Thoracic aorta (tissue), 2 donors: ENCODE measurements at places on chromosomes 7 and 10. TPM values are rescaled to one million over a fixed set of nuclear protein-coding genes. Genes with fewer than 3 reads are reported as not detected.

DNA sequence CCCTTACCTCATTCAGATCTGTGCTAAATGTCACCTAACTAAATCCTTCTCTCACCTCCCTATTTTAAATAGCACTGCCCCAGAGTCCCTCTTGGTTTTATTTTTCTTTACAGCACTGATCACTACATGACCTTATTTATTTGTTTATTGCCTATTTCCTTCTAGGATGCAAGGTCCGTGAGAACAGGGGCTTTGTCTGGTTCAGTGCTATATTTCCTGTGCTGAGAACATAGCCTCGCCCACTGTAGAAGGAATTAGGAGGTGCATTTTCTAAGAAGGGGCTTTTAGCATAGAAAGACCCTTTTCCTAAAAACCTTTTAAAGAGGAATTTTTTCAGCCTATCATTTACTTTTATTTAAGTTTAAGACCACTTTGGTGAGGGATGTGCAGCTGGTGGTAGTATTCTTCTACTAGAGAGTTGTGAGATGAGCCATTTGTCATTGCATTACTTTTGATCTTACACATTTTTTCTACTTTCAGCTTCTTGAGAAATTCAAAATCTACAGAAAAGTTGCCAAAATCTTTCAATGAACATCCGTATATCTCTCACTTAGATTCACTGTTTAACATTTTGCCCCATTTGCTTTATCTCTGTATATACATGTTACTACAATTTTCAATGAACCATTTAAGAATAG, 13.5 kb upstream of the PCGF5 start:
- no peaks in the 10 kb centered on the region for H3K27me3 ChIP-seq
- no peak overlapping the region for H3K27ac ChIP-seq
- no peak for DNase-seq

GRCh38 chr10:35058134-35058533, 32.0 kb downstream of the CUL2 start:
- H3K36me3 ChIP-seq: peaks cover 9% of the 10 kb centered on the region
- H3K4me3 ChIP-seq: no peak overlapping the region
- H3K4me1 ChIP-seq: no peaks in the 10 kb centered on the region

The OPN1SW gene
- total RNA-seq: not detected

The ATP6V1F gene
- 96.0 TPM for total RNA-seq

The CXCL12 gene
- 169 TPM for total RNA-seq

The CCAR1 gene
- 86.9 TPM for total RNA-seq

- no peaks in the 10 kb centered on the region for H3K27me3 ChIP-seq
- H3K4me1 ChIP-seq: peaks cover 59% of the 10 kb centered on the region
- H3K36me3 ChIP-seq: no peaks in the 10 kb centered on the region
- H3K4me3 ChIP-seq: peak overlapping the region; percentile 98
Observed at GRCh38 chr7:35802102-35802466, 1.2 kb downstream of the SEPTIN7 start.

DNA sequence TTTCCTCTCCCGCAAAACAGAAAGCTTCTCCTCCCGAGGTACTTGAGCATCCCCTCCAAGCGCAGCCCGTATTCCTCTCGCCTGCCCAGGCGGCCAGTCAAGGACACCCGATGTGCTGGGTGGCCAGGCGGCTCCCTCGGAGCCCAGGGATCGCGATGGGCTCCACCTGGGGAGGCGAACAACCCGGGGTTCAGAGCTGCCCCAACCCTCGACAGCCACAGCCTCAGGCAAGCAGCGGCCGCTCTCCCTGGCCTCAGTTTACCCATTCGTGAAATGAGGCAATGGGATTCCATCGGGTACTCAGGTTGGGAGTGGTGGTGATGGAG, 147.4 kb downstream of the CYP26A1 start:
- no peaks in the 10 kb centered on the region for H3K4me1 ChIP-seq
- DNase-seq: no peak
- H3K36me3 ChIP-seq: no peaks in the 10 kb centered on the region
- no peaks in the 10 kb centered on the region for H3K27me3 ChIP-seq
- no peak overlapping the region for H3K27ac ChIP-seq

The ASB4 gene
- total RNA-seq: 0.14 TPM

The MYL10 gene
- not detected for total RNA-seq

- H3K27me3 ChIP-seq: no peaks in the 10 kb centered on the region
- H3K36me3 ChIP-seq: no peaks in the 10 kb centered on the region
- peaks cover 14% of the 10 kb centered on the region for H3K4me1 ChIP-seq
- H3K27ac ChIP-seq: peak overlapping the region; percentile 88
Observed at GRCh38 chr10:10796061-10796773, 221.5 kb upstream of the CELF2 start.

The SPDYE6 gene
- total RNA-seq: not detected

GRCh38 chr10:77604063-77604462, 33.5 kb downstream of the KCNMA1 start:
- H3K36me3 ChIP-seq: no peaks in the 10 kb centered on the region
- no peak overlapping the region for H3K27ac ChIP-seq
- H3K4me3 ChIP-seq: no peak overlapping the region
- no peak for DNase-seq

DNA sequence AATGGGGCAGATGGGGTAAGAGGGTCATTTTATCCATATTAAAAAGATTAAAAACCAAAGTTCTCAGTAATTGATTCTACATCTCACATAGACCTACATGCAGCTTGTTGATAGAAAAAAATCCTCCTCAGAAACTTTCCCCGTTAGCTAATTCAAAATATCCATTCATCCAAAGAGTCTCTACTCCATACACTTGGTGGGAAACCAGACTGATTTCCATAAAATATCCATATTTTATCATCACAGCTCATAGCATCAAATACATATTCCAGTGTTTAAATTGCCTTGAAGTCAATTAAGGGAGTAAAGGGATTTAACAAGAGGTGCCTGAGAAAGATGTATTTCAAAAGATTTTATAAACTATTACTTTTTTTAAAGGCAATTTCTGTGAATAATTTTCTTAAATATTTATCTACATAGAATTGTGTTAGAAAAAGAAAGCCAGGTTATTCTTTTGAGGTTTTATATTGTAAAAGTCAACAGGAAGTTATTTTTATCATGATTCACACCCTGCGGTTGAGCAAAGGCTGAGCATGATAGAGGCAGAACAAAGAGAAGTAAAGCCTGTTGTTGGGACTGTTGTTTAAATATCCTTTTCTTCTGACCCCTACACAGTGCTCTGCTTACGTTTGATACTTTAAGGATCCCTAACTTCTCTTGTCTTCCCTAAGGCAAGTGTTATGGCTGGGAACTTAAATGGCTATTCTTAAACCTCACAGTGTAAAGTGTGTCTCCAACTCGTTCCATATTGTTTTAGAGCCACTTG, 266.7 kb downstream of the PRKG1 start:
- no peaks in the 10 kb centered on the region for H3K27me3 ChIP-seq
- H3K4me3 ChIP-seq: no peak overlapping the region
- no peak for DNase-seq
- H3K27ac ChIP-seq: no peak overlapping the region
- H3K4me1 ChIP-seq: peaks cover 30% of the 10 kb centered on the region

- no peaks in the 10 kb centered on the region for H3K4me1 ChIP-seq
- DNase-seq: no peak
- H3K36me3 ChIP-seq: no peaks in the 10 kb centered on the region
- H3K27ac ChIP-seq: no peak overlapping the region
- H3K27me3 ChIP-seq: no peaks in the 10 kb centered on the region
- H3K4me3 ChIP-seq: no peak overlapping the region
Observed at GRCh38 chr7:45180084-45180986, 22.7 kb downstream of the RAMP3 start.

DNA sequence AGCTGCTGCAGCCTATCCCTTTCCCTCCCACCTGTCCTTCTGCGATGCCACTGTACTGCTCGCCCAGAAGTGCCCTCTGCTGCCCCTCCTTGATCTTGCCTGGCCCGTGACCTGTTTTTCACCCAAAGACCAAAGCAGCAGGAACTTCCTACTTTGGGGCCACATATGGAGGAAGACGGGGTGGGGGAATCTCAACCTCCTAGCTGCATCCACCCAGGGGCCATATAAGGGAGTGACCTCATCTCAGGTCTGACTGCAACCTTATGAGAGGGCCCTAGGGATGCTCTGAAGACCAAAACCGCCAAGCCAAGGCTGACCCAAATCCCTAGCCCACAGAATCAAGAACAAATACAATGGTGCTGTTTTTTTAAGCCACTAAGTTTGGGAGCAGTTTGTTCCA, 15.7 kb downstream of the PRKCQ start:
- DNase-seq: no peak
- H3K27ac ChIP-seq: no peak overlapping the region
- no peak overlapping the region for H3K4me3 ChIP-seq
- no peaks in the 10 kb centered on the region for H3K4me1 ChIP-seq
- no peaks in the 10 kb centered on the region for H3K27me3 ChIP-seq
- no peaks in the 10 kb centered on the region for H3K36me3 ChIP-seq

DNA sequence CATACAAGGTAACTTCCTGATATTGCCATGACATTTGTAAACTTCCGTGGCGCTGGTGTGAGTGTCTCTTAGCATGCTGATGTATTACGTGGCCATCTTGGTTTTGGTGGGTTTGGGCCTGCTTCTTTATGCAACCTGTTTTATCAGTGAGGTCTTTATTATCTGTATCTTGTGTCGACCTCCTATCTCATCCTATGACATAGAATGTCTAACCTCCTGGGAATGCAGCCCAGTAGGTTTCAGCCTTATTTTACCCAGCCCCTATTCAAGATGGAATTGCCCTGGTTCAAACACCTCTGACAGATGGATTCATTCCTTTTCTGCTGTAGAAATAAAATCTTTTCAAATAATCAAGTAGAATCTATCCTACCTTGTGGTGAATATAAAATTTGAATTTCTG, 23.0 kb upstream of the GPR141 start:
- H3K27me3 ChIP-seq: no peaks in the 10 kb centered on the region
- DNase-seq: no peak
- H3K36me3 ChIP-seq: no peaks in the 10 kb centered on the region
- no peaks in the 10 kb centered on the region for H3K4me1 ChIP-seq
- H3K27ac ChIP-seq: no peak overlapping the region

The FZD1 gene
- 33.6 TPM for total RNA-seq

The TMEM236 gene
- total RNA-seq: 1.1 TPM

The HEPACAM2 gene
- not detected for total RNA-seq

GRCh38 chr7:20279979-20280378, 50.7 kb upstream of the ITGB8 start:
- H3K27me3 ChIP-seq: no peaks in the 10 kb centered on the region
- H3K36me3 ChIP-seq: no peaks in the 10 kb centered on the region
- no peak for DNase-seq
- no peak overlapping the region for H3K27ac ChIP-seq

The PNLIPRP1 gene
- total RNA-seq: not detected

- H3K27me3 ChIP-seq: no peaks in the 10 kb centered on the region
- no peaks in the 10 kb centered on the region for H3K36me3 ChIP-seq
- no peak for DNase-seq
- no peak overlapping the region for H3K27ac ChIP-seq
- H3K4me1 ChIP-seq: peaks cover 17% of the 10 kb centered on the region
- no peak overlapping the region for H3K4me3 ChIP-seq
Observed at GRCh38 chr10:30026080-30026479, 33.3 kb downstream of the JCAD start.

GRCh38 chr7:157358041-157358752, 21.4 kb downstream of the DNAJB6 start:
- no peak for DNase-seq
- H3K4me3 ChIP-seq: no peak overlapping the region
- peaks cover 17% of the 10 kb centered on the region for H3K36me3 ChIP-seq

GRCh38 chr10:21184216-21184615, 287.1 kb upstream of the NEBL start:
- no peak overlapping the region for H3K4me3 ChIP-seq
- no peaks in the 10 kb centered on the region for H3K36me3 ChIP-seq
- DNase-seq: no peak
- H3K27me3 ChIP-seq: no peaks in the 10 kb centered on the region

The STK31 gene
- total RNA-seq: 0.92 TPM

The TDRD1 gene
- not detected for total RNA-seq

GRCh38 chr10:28840971-28841370, 163.7 kb downstream of the BAMBI start:
- H3K4me1 ChIP-seq: peaks cover 10% of the 10 kb centered on the region
- no peak for DNase-seq
- no peak overlapping the region for H3K27ac ChIP-seq

The OIT3 gene
- not detected for total RNA-seq

DNA sequence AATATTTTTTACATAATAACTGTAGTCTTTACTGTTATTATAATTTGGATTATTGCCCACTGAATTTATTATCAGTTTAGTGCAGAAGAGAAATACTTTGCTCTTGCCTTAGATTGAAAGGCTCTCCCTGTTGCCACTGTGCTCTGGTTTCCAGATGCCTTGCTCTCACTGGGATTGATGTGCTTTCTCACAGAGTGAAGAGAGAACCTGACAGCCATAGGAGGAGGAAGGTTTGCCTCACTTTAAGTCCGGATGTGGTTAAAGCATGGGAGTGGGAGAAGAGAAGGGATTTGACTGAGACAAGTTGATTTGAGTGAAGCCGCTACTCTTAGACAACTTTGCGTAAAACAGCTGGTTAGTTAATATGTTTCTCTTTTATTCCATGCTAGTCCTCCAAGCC, 68.2 kb upstream of the RPA3 start:
- H3K4me3 ChIP-seq: no peak overlapping the region
- no peaks in the 10 kb centered on the region for H3K36me3 ChIP-seq
- H3K4me1 ChIP-seq: no peaks in the 10 kb centered on the region
- H3K27me3 ChIP-seq: no peaks in the 10 kb centered on the region
- DNase-seq: no peak
- H3K27ac ChIP-seq: no peak overlapping the region

The UTF1 gene
- total RNA-seq: not detected

- peaks cover 17% of the 10 kb centered on the region for H3K4me1 ChIP-seq
- no peak overlapping the region for H3K4me3 ChIP-seq
- no peaks in the 10 kb centered on the region for H3K36me3 ChIP-seq
- no peaks in the 10 kb centered on the region for H3K27me3 ChIP-seq
- H3K27ac ChIP-seq: no peak overlapping the region
Observed at GRCh38 chr10:52483587-52483986, 169.5 kb downstream of the DKK1 start.

- no peak overlapping the region for H3K4me3 ChIP-seq
- no peaks in the 10 kb centered on the region for H3K4me1 ChIP-seq
- H3K27me3 ChIP-seq: no peaks in the 10 kb centered on the region
- DNase-seq: no peak
Observed at GRCh38 chr10:86294346-86295265, 72.0 kb downstream of the GRID1 start.

The SSMEM1 gene
- total RNA-seq: not detected

The CAV1 gene
- total RNA-seq: 194 TPM

- no peak overlapping the region for H3K27ac ChIP-seq
- DNase-seq: no peak
- H3K27me3 ChIP-seq: no peaks in the 10 kb centered on the region
Observed at GRCh38 chr7:79060498-79060897, 393.0 kb downstream of the MAGI2 start.

DNA sequence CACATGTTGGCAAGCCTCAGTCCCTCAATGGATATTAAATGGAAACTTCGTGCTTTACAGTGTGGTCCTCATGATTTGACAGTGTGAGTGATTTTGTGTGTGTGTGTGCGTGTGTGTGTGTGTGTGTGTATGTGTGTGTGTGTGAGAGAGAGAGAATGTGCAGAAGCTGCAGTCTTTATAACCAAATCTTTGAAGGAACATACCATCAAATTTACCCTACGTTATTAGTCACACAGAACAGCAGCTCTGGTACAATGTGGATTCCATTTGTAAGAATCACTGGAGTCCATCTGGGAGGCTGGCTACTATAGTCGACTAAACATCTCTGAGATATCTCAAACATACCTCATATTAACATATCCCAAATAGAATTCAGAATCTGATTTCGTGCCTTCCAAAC, 928.0 kb upstream of the POT1 start:
- no peaks in the 10 kb centered on the region for H3K36me3 ChIP-seq
- H3K27me3 ChIP-seq: no peaks in the 10 kb centered on the region
- no peak for DNase-seq

The CFAP70 gene
- total RNA-seq: 3.4 TPM
